ENCODE measurements at places on chromosomes 2 and 18.
A peak's percentile ranks its signal among the peaks of the same experiment; 100 is the strongest.

DNA sequence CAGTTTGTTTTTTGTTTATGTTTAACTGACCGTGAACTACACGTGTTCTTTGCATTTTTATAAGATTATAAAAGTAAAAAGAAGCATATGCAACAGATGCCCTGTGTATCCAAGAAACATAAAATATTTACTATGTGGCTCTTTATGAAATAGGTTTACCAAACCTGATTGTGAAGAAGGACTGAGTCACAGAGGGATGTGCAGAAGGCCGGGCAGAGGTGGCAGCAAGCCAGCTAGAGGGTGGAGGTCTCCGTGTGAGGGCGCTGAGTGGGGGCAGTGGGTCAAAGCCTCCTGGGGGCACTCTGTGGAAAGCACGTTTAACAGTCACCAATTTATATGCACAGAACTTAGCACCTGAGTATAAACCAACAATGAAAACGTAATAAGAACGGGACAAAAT is 97.2 kb downstream of the TMEM18 start:
- no peak for DNase-seq

- DNase-seq = peak; percentile 63
Measured at GRCh38 chr2:23520256-23520655, 135.3 kb downstream of the KLHL29 start.

- no peak for DNase-seq
Measured at GRCh38 chr2:86453836-86454235, 12.7 kb downstream of the KDM3A start.

- DNase-seq = no peak
Measured at GRCh38 chr2:231412618-231412963, 17.1 kb downstream of the B3GNT7 start.

DNA sequence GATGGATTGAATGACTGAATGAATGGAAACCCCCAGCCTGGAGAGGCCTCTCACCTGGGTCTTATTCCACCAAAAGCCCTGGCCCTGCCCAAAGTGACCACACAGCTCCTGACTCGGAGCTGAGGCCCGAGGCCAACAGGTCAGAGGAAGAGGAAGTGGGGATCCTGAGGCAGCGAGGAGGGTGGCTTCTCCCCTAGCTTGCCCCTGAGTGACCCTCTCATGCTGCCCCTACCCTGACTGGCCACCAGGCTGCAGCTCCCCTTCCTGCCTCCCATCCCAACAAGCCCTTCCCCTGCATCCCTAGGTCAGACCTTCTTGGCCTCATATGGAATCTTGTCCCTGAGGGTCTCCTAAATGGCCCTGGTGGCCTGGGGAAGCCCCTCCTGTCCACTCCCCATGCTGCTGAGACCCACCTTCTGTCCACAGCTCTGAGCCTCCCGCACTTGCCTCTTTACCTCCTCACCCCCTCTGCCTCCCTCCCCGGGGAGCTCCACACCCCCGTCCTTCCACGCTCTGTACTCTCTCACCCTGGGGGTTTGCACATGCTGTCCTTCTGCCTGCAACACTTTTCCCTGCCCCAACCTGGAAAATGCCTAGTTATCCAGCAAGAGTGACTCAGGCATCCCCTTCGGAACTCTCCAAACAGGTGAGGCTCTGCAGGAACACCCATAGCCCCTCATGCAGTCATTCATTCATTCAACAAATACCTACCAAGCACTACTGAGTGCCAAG is 134.8 kb upstream of the HDAC4 start:
- no peak for DNase-seq

- peak; percentile 53 for DNase-seq
Measured at GRCh38 chr2:186460465-186460864, 25.6 kb upstream of the ZC3H15 start.

GRCh38 chr18:28013066-28013465 is 163.9 kb downstream of the CDH2 start:
- DNase-seq = peak; percentile 16

GRCh38 chr2:120389036-120389391 is 43.1 kb downstream of the INHBB start:
- no peak for DNase-seq

GRCh38 chr2:177710889-177711288 is 318.3 kb downstream of the AGPS start:
- DNase-seq = no peak
